ENCODE measurements at places on chromosomes 1 and 21.

DNA sequence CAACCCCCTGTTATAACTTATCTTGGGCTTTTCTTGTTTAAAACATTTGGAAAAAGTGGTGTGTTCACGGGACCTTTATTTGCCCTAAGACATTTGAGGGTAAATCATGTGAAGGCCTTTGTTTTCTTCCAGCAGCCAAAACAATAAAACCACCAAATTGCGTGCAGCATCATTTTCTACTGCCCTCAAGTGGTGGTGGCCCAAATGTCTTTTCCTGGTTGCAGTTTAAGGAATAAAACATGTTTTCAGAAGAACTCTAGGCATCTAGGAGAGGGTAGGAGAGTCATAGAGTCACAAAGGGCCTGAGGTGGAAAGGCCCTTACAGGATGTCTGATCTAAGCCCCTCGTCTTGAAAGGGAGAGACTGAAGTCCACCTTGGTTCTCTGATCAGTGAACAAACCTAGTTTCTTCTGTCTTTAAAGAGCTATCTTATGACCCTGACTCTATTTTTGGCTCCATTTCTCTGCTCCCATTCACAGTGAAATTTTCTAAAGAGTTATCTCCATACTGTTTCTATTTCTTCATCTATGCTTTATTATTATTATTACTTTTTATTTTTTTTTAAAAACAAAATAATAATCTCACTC is 16.0 kb upstream of the EPS15 start:
- peak; percentile 52 for DNase-seq

- DNase-seq: peak; percentile 7
Observed at GRCh38 chr1:72285074-72285425, 2.7 kb upstream of the NEGR1 start.

DNA sequence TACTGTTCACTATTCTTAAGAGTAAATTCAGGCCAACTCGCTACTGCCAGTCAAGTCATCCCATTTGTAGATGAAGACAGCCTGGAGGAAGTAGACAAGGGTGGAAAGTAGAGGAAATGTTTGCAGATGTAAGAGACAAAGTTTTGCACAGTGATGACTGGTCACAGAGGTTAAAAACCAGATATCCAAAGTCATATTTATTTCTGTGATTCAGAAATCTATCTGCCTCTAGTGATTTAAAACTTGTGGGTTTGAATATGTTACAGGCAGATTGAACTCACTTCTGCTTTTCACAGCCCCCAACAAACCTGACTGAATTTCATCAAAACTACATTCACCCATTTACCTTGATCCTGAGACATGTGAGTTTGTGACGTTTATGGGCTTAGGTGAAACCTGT is 484.7 kb upstream of the C1orf87 start:
- DNase-seq: no peak

DNA sequence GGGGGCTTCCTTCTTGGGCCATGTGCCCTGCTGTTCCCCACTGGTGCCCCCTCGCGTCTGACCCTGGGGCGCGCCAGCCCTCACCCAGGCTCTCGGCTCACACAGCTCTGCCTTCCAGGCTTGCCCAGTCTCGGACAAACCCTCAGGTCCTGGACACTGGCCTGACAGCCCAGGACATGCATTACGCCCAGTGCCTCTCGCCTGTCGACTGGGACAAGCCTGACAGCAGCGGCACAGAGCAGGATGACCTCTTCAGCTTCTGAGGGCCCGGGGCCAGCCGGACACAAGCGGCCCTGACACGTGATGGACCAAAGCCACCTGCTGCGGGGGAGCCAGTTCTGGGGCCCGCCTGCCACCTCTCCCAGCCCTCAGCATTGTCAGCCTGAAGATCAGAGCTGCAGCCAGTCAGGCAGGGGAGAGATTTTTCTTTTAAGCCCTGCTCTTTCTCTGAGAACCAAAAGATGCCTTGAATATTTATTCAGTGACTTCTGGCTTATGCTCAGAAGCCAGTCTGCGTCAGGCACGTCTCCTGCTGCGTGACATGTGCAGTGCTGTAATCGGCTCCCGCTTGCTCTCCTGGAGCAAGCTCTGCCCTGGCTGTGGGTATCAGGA is 23.4 kb downstream of the LDLRAP1 start:
- DNase-seq: no peak

- DNase-seq: no peak
Observed at GRCh38 chr1:2494323-2494693, 18.2 kb downstream of the PLCH2 start.

GRCh38 chr1:20716232-20716631 is 1.6 kb downstream of the KIF17 start:
- no peak for DNase-seq
